ENCODE measurements at places on chromosomes 12 and 14.

GRCh38 chr12:968545-968944 lies 19.1 kb upstream of the RAD52 start:
- DNase-seq = no peak

DNA sequence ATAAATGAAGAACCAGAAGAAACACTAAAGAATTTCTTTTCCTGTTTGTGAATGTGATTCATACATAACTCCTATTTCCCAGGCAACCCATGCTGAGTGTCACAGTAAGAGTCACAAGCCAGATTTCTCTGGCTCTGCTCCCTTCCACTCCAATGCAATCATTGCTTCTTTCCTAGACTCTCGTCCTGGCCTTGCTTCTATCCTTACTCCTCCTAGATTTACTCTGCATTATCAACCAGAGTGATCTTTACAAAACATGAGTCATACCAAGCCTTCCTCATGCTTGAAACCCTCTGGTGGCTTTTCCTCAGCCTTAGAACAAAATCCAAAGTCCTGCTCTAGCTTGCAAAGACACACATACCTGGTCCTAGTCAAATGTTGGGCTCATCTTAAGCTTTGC lies 13.3 kb downstream of the IL22 start:
- no peak for DNase-seq

- DNase-seq = no peak
Measured at GRCh38 chr12:66620688-66621087, 58.2 kb downstream of the GRIP1 start.

DNA sequence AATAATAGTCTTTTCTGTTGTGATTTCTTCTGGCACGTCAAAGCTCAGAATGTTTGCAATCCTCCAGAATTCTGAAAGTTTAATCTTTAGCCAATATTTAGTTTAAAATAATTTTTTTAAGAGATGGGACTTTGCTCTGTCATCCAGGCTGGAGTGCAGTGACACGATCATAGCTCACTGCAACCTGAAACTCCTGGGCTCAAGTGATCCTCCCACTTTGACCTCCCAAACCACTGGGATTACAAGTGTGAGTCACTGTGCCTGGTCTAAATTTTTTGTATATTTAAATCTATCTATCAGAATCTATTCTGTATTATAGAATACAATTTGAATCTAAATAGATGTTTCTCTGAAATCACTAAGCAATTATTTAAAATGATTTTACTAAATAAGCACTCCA lies 572.7 kb downstream of the VRK1 start:
- DNase-seq = no peak

DNA sequence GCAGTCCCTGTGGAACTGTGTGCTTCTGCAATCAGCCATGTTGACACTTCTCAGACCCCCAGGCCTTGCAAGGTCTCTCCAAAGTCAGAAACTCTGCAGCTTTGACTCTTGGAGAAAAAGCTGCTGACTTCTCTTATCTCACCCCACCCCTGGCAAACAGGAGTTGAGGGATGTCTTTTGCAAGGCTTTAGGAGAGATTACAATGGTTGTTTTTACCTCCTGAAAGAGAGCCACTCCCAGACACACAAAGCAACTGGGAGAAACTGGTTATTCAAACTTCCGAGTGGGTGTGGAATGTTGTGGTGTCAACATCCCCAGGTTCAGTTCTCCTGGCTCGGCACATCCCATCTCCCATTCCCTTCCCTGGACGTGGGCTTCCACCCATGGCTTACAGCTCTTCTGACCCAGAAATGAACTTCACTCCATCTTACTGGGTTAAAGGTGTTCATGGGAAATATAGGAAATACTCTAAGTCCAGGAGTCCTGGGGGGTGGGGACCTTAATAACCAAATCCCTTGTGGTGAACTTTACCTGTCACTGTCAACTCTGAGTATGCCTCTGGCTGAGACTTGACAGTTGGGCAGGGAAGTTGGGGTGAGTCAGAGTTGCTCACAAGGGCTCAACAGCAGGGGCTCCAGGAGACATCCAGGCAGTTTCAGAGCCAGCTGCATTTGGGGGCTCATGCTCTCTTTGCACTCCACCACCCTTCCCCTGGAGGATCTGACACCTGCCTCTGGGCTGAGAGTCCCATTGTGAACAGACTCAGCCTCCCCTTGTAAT lies 41.9 kb downstream of the CCDC177 start:
- no peak for DNase-seq

DNA sequence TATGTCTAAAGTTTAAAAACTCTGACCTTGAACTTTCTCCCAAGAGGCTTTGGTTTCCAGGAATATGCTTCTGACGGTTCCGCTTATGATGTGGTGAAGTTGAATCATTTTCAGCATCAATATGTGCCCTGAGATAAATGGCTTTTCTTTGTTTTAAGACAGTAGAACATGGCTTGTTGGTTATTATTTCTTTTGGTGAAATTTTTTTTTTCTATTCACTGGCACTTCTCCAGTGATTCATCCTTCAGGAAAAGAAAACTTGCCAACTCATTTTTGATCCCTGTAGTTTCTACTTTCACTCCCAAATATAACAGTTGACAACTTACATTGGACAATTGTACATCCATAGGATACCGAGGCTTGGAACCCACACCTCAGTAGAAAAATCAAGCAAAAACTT lies 1301.2 kb upstream of the FLRT2 start:
- DNase-seq = no peak

DNA sequence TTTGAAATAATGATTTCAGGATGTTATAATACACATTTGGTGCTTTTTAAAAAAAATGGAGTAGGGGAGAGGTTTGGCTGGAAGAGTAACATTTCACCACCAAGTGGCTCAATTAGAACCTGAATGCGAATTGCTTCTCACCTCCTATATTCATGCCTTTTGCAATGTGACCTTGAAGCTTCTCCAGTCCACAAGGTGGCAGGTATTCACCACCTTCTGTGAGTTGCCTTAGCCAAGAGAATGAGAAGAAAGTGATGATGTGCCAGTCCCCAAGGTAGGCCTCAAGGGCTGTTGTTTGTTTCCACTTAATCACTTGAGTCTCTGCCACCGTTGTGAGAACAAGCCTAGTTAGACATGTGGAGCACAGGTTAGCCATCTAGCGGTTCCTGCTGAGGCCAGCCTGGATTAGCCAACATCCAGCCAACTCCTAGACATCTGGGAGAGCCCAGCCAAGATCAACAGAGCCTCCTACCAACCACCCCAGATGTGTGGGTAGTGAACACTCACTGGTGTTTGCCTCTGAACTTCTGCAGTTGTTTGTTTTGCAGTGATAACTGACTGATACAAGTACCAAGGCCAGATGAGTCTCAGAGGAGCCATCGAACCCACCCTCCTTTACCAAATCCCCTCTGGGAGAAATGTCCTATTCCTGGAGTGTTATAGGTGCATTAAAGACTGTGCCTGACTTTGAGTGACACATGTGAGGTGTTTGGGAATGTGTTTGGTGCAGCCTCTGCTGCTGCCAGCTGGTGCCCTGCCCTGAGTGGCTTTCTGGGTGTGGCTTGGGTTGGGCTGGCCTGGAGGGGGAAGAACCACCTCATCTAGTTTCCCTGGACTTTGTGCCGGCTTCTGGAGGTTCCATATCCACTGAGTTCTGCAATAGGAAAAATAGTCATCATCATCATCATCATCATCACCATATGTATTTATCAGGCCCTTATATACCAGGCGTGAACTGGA lies 132.5 kb upstream of the RFLNA start:
- no peak for DNase-seq

GRCh38 chr12:120012067-120012621 lies 23.1 kb downstream of the BICDL1 start:
- peak; percentile 71 for DNase-seq

GRCh38 chr14:32121948-32122347 lies 44.8 kb downstream of the ARHGAP5 start:
- DNase-seq = no peak

DNA sequence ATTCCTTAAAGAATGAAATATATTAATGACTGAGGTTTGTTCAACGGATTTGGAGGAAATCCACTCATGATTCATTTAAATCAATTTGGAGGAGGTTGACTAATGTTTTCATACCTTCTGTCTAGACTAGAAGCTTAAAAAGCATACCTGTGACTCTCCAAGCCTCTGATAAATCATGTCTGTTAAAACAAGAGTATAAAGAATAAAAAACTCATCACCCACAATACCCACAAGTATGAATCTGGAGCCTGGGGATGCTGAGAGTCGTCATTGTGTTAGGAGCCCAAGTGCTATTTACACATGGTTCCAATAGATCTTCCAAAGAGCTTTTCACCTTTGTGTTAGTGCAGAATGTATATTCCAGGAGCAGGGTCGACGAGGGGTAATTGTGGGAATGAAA lies 86.8 kb upstream of the ADAMTS20 start:
- DNase-seq = no peak

DNA sequence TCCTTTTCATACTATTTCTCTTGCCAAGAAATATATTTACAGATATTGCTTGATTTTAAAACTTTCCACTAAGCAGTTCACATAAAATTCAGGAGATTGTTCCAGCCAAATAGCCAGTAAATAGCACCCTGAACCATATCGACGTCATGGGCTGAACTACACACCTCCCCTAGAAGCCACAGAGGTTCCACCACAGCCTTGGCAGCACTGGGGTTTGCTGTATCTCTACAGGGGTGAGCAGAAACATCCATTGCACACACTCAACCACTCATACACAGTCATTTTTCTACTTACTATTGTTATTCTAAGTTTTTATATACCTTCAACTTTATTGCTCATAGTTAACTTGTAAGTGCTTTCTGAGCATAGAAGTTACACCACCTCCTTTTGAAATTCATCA lies 8.1 kb upstream of the EIF2S3B start:
- peak; percentile 0 for DNase-seq

GRCh38 chr12:16636435-16637055 lies 30.6 kb upstream of the LMO3 start:
- no peak for DNase-seq
